ENCODE measurements at places on chromosomes 2 and 18.

DNA sequence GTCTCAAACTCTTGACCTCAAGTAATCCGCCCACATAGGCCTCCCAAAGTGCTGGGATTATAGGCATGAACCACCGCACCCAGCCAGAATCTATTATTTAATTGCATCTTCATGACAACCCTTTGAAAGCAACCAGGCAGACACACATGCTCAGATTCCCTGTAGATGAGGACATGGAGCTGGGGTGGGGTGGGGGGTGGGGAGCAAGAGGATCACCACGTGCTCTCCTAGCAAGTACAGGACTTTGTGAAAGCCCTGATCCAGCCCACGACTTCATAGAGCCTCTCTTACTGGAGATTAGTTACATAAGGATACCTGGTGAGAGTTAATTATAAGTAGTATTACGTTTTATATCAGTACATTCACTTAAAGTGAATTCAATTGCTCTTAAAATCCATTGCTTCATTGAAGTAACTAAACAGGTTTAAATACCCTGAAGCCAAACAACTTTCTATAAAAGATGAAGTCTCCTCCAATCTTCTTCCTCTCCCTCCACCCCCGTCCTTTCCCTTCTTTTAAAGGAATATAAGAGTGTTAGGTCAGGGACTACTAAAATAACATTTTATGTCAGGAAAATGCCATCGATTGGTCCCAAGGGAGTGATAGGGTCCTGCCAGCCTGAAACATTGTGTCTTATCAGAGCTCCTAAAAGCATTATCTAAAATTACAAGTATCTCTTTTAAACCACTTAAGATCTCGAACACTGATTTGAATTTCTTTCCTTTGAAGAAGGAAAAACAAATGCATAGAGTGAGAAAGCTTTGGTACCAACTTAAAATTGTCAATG lies 123.9 kb downstream of the EPHA4 start:
- no peak for DNase-seq

DNA sequence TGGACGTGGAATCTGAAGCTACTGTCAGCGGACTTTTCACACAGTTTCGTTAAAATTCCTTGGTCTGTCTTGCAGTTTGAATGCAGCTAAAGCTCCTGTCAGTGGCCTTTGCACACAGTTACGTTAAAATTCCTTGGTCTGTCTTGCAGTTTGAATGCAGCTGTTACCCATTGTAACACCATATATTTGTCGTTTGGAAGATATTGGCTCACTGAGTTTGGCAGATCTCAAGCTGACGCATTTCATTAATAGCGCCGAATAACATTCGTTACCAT lies 1.0 kb downstream of the LIMS1 start:
- no peak for DNase-seq

GRCh38 chr18:13175754-13176210 lies 42.8 kb upstream of the LDLRAD4 start:
- no peak for DNase-seq

DNA sequence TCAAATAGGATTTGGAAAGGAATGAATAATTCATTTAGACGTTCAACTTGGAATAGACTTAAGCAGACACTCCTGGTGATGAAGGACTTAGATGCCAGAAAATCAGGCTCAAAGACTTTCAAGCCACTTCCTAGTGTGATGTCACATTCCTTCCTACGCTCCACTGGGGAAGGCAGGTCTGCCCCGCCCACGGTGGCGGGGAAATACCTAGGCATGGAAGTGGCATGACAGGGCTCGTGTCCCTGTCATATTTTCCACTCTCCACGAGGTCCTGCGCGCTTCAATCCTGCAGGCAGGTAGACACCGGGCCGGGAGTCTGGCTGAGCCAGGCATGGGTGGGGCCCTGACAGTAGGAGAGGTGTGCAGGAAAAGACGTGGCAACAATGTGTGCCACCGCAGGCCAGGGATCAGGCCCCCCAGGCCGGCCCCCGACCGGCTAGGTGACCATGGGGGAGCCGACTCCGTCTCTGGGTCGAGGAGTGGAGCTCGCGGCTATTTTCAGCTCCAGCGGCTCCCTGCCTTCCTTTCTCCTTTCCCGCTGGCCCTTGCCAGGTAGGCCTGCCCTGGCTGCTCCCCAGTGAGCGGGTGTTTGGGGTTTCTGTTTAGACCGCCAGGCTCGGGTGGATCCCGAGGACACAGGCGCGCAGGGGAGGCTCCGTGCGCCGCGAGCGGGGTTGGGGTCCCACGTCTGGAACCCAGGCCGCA lies at the start of gene IL1RL2:
Gene IL1RL2, plus strand, starts transcription at position 233 of the 705 bp plus-strand sequence. CDS start 845 bp downstream, outside the sequence.
- DNase-seq = no peak

DNA sequence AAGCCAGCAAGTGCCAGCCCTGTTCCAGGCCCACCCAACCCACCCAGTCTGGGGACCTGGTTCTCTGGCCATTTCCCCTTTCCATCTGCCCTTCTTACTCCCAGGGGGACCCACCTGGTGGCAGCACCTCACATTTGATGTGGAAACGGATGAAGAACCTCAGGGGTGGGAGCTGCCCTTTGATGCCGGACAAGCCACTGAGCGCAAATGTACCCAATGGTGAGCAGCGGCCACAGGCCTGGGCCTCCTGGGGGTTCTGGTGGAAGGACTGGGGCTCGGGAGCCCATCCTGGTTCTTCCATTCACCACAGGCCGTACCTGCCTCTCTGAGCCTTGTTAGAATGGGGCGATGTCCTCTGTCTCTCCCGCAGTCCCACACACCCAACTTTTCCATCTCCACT lies 84.7 kb downstream of the EPAS1 start:
- DNase-seq = no peak

- DNase-seq = no peak
Observed at GRCh38 chr2:8320311-8321066, 361.4 kb upstream of the ID2 start.

DNA sequence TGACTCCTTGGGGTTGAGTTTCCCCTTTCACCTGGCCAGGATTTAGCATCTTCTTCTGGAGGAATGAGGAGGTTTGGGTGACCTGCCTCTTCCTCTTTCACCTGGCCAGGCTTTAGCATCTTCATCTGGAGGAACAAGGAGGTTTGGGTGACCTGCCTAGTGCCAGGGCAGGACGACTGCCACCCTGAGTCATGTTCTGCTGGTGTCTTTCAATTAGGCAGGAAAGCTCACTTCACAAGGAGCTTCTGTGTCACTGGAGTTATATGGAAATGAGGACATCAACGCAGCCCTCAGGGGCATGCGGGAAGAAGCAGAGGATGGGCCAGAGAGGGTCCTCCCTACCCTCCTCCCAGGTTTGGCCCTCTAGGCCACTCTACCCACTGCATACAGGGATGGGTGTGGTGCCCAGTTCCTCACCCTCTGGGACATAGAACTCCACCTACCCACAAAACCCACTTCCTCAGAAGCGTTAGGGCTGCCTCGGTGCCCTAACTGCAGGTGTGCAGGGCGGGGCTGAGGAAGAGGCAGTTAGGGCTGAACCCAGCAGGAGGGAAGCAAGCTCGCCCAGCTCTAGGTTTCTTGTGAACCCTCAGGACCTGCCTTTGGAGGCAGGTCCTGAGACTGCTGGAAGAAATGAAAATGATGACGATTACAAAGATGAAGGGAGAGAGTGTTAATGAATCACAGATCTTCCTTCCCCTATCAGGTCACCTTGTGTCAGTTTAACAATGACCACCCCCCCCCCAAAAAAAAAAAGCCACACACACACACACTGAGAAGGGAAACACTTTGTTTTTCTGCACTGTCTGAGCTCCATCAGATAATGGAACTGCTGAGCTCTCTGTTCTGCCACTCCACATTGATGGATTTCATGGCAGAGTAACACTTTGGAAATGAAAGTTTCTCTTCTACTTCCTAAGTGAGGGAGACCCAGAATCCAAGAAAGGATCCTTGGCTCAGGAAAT lies 71.0 kb downstream of the ARL4C start:
- DNase-seq = no peak

DNA sequence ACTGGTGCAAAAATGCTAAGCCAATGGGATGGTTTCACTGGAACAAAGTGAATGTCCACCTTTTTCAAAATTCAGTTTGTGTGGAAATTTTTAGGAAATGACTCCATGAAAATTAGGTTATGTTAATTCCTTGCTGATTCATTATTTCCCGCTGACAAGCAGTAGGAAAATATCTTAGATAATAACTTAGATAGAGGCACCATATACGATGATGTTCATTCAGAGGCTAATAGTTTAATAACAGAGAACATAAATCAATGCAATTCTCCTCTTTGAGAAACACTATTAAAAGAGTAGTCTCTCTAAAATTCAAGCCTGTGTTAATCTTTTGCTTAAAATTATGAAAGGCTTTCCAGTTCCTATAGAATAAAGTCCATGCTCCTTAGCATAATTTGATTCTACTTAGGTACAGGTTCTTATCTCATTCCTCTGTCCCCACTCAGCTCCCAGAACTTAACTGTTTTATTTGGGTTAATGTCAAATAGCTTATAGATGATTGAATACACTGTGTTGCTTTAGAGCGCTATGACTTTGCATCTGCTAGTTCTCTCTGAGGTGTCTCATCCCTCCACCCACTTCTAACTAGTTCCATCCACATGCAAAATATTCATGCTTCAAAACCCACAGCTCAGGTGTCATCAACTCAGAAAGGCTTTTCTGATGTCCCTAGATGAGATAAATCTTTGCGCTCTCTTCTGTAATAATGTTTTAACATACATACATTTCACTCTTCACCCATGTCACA lies 503.6 kb downstream of the ERBB4 start:
- no peak for DNase-seq

DNA sequence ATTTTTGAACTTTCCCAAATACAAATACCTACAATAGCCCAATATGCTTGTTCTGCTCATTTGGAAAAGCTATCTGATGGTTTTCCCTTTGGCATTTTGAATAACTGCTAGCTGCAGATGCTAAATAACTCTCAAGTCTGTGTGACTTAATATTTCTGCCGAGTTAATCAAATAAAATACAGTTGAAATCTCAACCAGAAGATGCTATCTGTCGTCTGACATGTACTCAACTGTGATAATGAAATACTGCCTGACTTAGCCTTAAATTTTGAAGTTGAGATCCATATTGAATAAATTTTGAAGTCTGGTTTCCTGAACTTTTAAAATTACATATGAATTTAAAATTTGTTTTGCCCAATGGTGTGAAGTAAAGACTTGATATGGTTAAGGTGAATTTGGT lies 204.4 kb upstream of the MEX3C start:
- no peak for DNase-seq

- DNase-seq = no peak
Observed at GRCh38 chr2:201447086-201447485, 4.2 kb downstream of the TRAK2 start.

DNA sequence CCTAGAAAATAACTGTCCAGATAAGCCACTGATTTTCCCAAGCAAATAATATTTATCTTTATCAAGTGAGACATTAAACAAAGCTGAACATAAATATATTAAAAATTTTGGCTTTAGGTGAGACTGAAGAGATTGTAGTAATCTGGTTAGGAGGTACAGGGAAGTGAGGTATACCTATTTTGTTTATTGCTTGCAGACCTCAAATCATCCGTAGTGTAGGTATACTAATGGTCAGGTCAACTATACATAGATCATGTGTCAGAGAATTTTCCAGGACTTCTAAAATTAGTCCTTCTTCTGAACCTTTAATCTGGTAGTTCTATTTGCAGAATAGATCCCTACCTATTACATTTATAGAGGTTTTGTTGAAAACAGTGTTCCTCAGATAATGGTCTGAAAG lies 41.5 kb downstream of the SP140 start:
- DNase-seq = no peak

DNA sequence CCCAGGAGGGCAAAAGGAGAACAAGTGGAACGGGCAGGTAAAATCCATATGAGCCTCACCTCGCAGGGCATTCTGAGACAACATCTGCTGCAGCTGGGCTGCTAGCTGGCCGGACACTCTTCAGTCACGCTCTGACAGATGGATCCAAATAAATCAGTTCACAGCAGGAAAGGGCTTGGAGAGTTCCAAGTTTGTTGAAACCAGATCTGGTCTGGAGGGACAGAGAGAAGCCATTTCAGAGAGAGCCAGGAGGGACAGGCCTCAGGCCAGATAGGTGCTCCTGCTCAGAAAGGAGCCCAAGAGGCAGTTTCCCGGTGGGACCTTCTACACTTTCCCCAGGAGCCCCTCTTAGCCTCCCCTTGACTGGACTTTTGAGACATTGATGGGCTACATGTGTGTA lies 28.2 kb upstream of the TNP1 start:
- no peak for DNase-seq

- no peak for DNase-seq
Observed at GRCh38 chr2:191451116-191451515, 205.9 kb downstream of the MYO1B start.

GRCh38 chr2:2662037-2662846 lies 331.2 kb upstream of the MYT1L start:
- no peak for DNase-seq
